ENCODE measurements at places on chromosomes 11 and 22.
A peak's percentile ranks its signal among the peaks of the same experiment; 100 is the strongest.

DNA sequence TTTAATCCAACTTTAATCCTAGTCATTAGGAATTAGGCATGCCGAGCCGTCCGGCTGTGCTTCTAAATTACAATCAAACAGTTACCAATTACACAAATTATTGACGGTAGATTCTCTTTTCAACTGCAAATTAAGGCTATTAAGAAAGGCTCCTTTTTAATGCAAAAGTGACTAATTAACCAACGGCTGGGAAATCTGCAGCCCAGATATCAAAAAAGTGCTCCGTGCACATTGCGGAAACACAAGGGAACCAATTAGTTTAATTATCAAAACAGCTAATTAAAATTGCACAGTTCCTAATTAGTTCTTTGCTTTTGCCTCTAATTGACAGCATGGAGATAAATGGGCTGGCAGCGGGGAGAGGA lies 19.4 kb upstream of the LMO1 start:
- DNase-seq: no peak

- DNase-seq: no peak
These were observed 51.3 kb downstream of the TUG1 start for GRCh38 chr22:31020334-31020733.

GRCh38 chr22:17201285-17201945 lies 17.8 kb downstream of the ADA2 start:
- no peak for DNase-seq

DNA sequence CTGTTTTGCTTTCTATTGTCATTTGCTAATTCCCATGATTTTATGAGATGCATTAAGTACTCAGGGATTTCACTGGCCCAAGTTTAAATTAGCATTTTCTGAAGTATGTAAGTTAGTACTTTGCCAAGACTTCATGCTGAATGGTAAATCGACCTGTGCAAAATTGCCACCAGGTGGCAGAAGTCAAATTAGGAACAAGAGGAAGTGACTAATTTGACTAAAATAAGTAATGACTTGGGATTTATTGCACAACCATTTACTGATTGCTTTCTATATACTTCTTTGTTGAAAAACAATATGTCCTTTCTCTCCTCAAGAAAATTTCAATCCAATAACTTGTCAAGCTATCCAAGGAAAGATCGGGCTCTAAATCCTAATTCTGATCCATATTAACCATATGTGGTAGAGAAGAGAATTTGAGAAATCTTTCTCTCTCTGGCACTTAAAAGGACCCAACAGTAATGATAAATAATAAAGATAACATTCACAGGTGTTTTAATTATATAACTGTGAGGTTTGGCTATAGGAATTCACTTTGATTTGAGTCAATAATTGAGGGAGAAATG lies 253.7 kb upstream of the CHORDC1 start:
- peak; percentile 11 for DNase-seq

DNA sequence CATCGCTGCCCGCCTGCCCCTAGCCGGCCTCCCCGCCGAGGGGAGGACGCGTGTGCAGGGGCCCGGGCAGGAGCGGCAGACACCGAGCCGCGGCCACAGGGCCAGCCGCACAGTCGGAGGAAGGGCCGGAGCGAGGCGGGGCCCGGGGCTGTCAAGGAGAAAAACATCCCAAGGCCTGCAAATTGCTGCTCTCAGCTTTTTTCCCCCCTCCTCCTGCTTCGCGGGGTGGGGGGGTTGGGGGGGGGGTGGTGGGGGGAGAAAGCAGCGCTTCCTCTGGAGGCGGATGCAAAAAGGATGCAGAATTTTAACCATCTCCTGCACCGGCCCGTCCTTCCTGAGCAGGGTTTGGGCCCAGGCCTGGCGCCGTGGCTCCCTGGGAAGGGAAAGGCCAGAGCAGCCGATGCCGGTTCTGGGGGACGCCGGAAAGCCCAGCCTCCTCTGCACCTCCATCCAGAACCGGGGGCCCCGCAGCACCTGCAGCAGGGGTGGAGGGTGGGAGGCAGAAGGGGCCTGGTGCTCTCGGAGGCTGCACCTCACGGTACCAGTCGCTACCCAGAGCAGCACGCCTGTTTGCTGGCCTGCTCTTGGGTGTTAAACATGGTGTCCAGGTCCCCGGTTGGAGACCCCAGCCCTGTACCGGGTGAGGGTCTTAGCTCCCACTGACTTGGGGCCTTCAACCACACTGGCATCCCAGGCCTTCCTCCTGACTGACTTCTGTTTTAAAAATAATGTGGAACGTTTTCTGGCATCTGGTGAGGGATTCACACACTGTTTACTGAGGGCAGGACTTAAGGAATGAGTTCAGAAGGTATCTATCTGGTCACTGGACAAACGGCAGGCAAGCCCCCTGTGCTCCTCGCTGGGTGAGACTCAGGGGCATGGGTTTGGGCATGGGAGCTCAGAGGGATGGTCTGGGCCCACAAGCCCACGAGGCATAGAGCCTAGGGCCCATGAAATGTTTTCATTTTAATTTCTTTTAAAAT lies 77.4 kb upstream of the WNT7B start:
- DNase-seq: peak; percentile 85

- DNase-seq: no peak
These were observed 10.9 kb downstream of the ACO2 start for GRCh38 chr22:41479671-41480396.

- peak; percentile 12 for DNase-seq
These were observed 19.0 kb downstream of the A4GALT start for GRCh38 chr22:42701694-42702093.

DNA sequence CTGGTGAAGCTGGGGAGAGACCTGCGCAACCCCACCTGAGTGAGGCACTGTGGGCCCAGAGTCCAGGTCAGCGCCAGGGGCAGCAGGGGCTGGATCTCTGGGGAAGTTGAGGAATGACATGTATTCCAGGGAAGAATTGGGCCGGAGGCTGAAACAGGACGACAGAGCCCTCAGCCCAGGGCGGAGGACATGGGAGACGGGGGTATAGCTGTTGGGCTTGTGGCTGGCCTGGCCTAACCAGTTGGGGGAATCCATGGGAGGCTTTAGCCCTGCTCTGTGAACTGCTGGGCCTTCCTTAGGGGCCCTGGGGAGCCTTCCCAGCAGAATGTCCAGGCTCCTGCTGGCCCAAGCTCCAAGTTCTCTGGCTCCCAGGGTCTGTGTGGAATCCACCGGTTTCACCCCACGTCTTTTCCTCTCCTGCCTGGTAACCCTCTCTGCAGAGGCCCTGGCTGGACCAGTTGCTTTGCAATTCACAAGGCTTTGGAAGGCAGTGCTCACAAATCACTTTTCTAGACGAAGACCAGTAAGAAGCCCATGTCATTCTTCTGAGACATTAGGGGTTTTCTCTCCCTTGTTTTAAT lies 50.4 kb upstream of the KCNQ1OT1 start:
- no peak for DNase-seq

DNA sequence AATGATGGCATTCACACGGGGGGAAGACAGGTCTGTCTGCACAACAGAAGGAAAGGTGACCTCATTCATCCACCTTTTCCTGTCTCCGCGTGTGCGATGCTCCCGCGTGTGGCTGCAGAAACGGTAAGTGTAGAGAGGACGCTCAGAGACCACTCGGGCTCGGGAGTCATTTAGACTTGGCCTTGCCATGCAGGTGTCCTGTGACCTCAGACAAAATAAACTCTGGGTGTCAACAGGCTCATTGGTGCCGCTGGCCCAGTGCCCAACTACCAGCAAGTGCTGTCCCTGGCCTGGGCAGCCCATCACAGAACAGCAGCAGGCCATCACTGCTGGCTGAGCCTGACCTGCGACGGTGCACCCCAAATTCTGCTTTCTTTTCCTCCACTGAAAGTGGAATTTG lies 48.1 kb upstream of the ARFGAP3 start:
- no peak for DNase-seq

All from D341Med (cell line).